Hepatocyte (in vitro differentiated cells): ENCODE measurements at places on chromosomes 5 and 9. TPM values are rescaled to one million over a fixed set of nuclear protein-coding genes. Genes with fewer than 3 reads are reported as not detected.

DNA sequence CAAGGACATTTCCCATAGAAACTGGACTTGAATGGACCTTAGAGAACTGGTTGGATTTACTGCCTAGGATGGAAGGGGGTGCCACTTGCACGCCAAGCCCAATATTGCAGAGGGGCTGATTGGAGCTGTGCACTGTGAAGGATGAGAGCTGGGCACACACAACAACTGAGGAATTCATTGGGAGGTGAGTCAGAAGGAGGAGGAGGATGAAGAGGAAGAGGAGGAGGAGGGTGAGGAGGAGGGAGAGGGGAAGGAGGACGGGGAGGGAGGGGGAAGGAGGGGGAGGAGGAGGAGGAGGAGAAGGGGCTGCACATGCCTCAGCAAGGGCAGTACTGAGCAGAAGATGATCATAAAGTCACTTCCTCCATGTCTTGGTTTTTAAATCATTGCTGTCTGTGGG, 5.7 kb upstream of the ICE1 start:
- no peak overlapping the region for H3K27ac ChIP-seq
- no peak for DNase-seq
- H3K4me3 ChIP-seq = no peak overlapping the region
- H3K27me3 ChIP-seq = no peaks in the 10 kb centered on the region

Gene ANKRA2
- total RNA-seq = 26.4 and 27.7 TPM in 2 replicates

- no peak overlapping the region for H3K4me3 ChIP-seq
- H3K27me3 ChIP-seq = no peaks in the 10 kb centered on the region
- no peak overlapping the region for H3K27ac ChIP-seq
These were observed 57.9 kb upstream of the RNF38 start for GRCh38 chr9:36457836-36458429.

GRCh38 chr9:110069326-110070248, 138.4 kb downstream of the C9orf152 start:
- no peaks in the 10 kb centered on the region for H3K4me1 ChIP-seq
- H3K4me3 ChIP-seq = no peak overlapping the region
- no peak overlapping the region for H3K27ac ChIP-seq

Gene PCDHB12
- 1.1 and 1.4 TPM in 2 replicates for total RNA-seq
